ENCODE measurements at places on chromosomes 6 and 20. TPM values are rescaled to one million over a fixed set of nuclear protein-coding genes. Genes with fewer than 3 reads are reported as not detected.

DNA sequence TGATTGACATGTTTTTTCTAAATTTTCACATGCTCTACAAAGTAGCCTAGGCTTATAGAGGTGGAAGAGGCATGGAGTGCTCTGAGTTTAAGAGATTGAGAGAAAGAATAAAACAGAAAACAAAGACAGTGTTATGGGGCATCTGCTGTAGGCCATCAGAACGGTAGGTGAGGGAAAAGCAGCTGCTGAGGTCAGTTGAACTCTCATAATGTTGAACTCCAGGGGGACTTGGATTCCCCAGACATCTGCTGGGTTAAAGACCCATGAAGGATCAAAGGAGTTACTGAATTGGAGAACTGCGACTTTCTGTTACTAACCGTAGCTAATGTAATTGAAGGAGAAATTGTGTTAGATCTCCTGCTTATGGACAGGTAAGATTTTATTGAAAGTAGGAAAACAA is 333.9 kb downstream of the TFAP2B start:
- no peak for DNase-seq
- no peaks in the 10 kb centered on the region for H3K36me3 ChIP-seq
- no peaks in the 10 kb centered on the region for H3K4me1 ChIP-seq
- no peaks in the 10 kb centered on the region for H3K27me3 ChIP-seq

- no peak overlapping the region for H3K4me3 ChIP-seq
- H3K27me3 ChIP-seq, result peaks cover 30% of the 10 kb centered on the region
- no peak for DNase-seq
- H3K4me1 ChIP-seq, result no peaks in the 10 kb centered on the region
- no peak overlapping the region for H3K27ac ChIP-seq
- no peaks in the 10 kb centered on the region for H3K36me3 ChIP-seq
Observed at GRCh38 chr6:13074415-13075140, 253.8 kb downstream of the TBC1D7 start.

- no peak overlapping the region for H3K4me3 ChIP-seq
- H3K27me3 ChIP-seq, result no peaks in the 10 kb centered on the region
- DNase-seq, result no peak
- 0 out of 2 replicates have a peak, but pooled peaks cover 9% of the 10 kb centered on the region for H3K4me1 ChIP-seq
- H3K36me3 ChIP-seq, result no peaks in the 10 kb centered on the region
Observed at GRCh38 chr6:43229803-43230620, 731 bp upstream of the DNPH1 start.

GRCh38 chr6:157029980-157030690 is 253.0 kb downstream of the ARID1B start:
- no peak for DNase-seq
- H3K4me3 ChIP-seq, result no peak overlapping the region
- H3K36me3 ChIP-seq, result peaks cover 7% of the 10 kb centered on the region
- H3K4me1 ChIP-seq, result no peaks in the 10 kb centered on the region
- H3K27me3 ChIP-seq, result no peaks in the 10 kb centered on the region

- DNase-seq, result no peak
- H3K36me3 ChIP-seq, result no peaks in the 10 kb centered on the region
- H3K4me3 ChIP-seq, result no peak overlapping the region
- H3K27me3 ChIP-seq, result no peaks in the 10 kb centered on the region
- no peak overlapping the region for H3K27ac ChIP-seq
- H3K4me1 ChIP-seq, result no peaks in the 10 kb centered on the region
Observed at GRCh38 chr6:116218172-116218633, 35.7 kb downstream of the TSPYL4 start.

- 0 out of 2 replicates have a peak overlapping the region, but pooled peaks have one; percentile 11 for H3K27ac ChIP-seq
- no peaks in the 10 kb centered on the region for H3K36me3 ChIP-seq
- no peak for DNase-seq
- H3K4me3 ChIP-seq, result no peak overlapping the region
Observed at GRCh38 chr6:96124778-96125177, 109.0 kb downstream of the FUT9 start.

The SLC17A1 gene
- total RNA-seq, result not detected

The HLA-A gene
- 261 TPM for total RNA-seq

The ADGRF4 gene
- total RNA-seq, result 4.5 TPM

The HCRTR2 gene
- not detected for total RNA-seq

The GNAS-AS1 gene
- 5.7 TPM for total RNA-seq

The GJA10 gene
- total RNA-seq, result not detected

The RSPO3 gene
- not detected for total RNA-seq

The MLIP gene
- 1.0 TPM for total RNA-seq
